NCI-H2107 (cell line): ENCODE measurements at places on chromosomes 3 and 15.

- no peak for DNase-seq
Observed at GRCh38 chr3:26962492-26963360, 340.2 kb downstream of the LRRC3B start.

- DNase-seq = no peak
Observed at GRCh38 chr3:95459706-95460105, 1354.7 kb upstream of the EPHA6 start.

- DNase-seq = no peak
Observed at GRCh38 chr3:136882571-136882970, 20.6 kb downstream of the NCK1 start.

DNA sequence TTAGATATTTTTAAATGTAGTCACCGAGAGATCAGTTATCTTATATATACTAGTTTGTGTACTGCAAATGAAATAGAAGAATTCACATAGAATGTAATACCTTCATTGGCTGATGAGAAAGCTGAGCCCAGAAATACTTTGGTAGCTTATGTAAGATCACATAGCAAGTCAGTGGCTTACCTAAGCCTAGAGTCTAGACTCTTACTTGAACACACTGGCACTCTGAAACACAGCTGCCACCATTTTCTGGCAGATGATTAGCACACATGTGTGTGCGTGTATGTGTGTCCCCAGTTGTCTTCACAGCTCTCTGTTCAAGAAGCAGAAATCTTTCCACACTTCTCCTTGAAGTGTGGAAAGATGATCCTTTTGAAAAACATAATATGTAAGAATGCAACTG is 124.3 kb downstream of the NEO1 start:
- DNase-seq = no peak

- no peak for DNase-seq
Observed at GRCh38 chr3:27392950-27393679, 23.9 kb upstream of the NEK10 start.

GRCh38 chr3:55158345-55158744 is 230.5 kb upstream of the LRTM1 start:
- DNase-seq = no peak

GRCh38 chr3:67635806-67636205 is 18.6 kb downstream of the SUCLG2 start:
- no peak for DNase-seq

GRCh38 chr3:42655980-42656679 is 2.6 kb downstream of the ZBTB47 start:
- no peak for DNase-seq

- no peak for DNase-seq
Observed at GRCh38 chr3:32147509-32147908, 41.1 kb downstream of the GPD1L start.

DNA sequence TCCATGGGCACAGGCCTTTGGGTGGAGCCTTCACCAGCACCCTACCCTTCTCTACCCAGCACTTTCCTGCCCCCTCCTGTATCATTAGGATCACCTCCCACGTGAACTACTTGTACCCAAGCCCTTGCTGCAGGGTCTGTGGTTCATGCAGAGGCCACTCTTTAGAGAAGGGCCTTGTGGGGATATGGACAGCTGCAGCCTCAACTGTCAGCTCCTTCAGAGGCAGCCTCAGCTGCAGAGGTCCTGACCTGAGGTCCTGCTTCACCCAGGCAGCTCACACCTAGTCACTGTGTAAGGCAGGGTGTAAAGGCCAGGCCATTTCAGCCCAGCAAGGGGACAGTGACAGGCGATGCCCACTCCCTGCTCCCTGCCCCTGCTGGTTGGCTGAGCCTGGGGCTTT is 448.6 kb upstream of the PROK2 start:
- DNase-seq = no peak

DNA sequence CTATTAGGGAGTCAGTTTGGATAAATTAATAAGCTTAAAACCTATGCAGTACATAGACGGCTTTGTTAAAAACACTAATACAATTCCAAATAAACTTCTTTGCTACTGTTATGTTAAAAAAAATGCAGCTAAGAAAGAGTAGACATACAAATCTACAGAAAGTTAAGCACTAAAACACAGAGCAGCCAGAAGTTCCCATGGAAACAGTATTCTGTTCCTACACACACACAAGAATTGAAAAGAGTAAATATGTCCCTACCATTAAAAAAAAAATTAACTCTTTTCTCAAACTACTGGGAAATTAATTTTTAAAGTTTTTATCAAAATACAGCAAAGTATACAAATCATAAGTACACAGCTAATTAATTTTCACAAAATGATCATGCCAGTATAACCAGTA is 71.6 kb downstream of the CLASP2 start:
- no peak for DNase-seq
